ENCODE measurements at places on chromosomes 4 and X.
A peak's percentile ranks its signal among the peaks of the same experiment; 100 is the strongest.

DNA sequence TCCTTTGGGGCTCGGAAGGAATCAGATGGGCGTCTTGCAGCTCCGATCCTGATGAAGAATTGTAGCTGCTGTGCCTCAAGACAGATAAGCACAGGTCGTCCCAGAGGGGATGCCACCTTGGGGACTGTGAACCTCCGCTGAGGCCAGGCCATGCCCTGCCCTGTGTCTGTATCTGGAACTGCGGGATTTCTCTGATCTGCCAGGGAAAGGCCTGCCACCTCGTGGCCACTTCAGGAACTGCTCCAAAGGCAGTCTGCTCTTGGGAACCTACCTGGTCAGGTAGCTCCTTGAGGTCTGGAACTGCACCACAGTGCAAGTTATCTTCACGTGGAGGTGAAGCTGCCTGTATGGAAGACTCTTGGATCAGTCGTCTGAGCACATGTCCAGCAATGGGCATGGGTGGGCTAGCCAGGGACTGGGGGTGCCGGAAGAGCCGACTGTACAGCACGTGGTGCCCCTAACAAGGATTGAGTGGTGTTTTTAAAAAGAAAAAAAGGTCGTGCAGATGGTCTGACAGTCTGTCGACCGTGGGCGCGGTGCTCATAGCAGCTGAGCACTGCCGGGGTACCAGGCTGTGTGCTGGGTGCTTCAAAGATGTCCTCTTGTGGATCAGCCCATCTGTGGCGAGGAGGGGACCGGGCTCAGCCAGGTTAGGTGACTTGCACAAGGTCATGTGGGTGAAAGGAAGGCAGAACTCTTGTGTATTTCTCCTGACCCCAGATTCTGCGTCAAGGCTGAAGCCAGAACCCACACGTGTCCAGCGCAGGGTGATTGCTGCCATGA, 3.1 kb upstream of the GRPEL1 start:
- peak; percentile 57 for DNase-seq

DNA sequence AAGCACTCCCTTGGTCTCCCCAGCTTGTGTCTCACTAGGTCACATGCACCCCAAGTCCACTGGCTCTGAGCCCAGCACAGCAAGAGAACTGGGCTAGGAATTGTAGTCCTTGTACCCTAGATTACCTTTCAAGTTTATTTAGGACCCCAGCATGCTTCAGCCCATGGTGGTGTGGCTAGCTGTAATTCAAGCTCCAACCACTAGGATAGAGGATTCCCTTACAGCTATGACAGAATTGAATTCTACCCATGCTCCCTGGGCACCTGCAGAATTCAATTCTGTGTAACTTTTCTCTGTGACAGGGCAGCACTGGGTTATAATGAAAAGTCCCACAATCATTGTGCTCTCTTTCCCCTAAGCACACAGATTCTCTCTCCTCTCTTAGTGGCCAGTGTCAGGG, 253.8 kb upstream of the DMD start:
- no peak for DNase-seq

GRCh38 chr4:139639654-139640053, 26.0 kb upstream of the MGST2 start:
- DNase-seq, result no peak

DNA sequence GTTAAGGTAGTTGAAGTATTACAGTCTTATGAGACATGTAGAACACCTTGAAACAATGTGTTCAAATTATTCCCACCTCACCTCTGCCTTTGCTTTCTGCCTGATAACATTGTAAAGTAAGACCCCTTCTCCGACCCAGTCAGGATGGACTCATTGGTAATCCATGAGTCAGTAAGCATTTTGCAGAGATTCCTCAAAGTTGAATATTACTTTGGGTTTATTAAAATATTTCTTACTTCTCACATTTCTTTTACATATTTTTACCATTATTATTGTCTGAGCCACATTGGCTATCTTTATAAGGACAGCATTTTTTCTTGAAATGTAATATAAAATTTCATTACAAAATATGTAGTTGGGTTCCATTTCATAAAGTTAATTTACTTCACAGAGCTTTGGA, 201.6 kb downstream of the BMPR1B start:
- no peak for DNase-seq

GRCh38 chr4:95544113-95545103, 4.4 kb downstream of the UNC5C start:
- no peak for DNase-seq

- no peak for DNase-seq
Observed at GRCh38 chr4:15675356-15675755, 6.3 kb upstream of the FAM200B start.

GRCh38 chr4:123462007-123462406, 65.4 kb downstream of the SPRY1 start:
- DNase-seq, result no peak

DNA sequence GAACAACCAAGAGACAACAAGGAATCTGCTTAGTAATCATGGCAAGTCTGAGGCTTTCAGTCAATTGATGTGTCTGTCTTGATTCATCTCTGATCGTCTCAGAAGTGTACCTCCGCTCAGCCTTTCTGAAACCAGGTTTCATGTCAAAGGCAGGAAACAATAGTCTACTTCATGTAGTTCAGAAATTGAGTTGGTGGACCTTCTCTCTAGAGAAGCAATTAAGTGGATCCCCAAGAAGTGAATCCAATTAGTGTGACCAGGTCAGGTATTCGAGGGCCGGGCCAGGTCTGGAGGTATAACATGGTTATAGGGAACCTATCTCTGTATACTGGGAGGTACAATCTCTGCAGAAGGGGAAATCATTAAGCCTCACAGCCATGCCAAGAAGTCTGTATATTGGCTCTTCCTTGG, 32.0 kb downstream of the DAPP1 start:
- no peak for DNase-seq

GRCh38 chrX:150410513-150410912, 47.4 kb downstream of the MAMLD1 start:
- peak; percentile 5 for DNase-seq

Data from AG10803 (cell line).